ENCODE measurements at places on chromosomes 7 and 10.

DNA sequence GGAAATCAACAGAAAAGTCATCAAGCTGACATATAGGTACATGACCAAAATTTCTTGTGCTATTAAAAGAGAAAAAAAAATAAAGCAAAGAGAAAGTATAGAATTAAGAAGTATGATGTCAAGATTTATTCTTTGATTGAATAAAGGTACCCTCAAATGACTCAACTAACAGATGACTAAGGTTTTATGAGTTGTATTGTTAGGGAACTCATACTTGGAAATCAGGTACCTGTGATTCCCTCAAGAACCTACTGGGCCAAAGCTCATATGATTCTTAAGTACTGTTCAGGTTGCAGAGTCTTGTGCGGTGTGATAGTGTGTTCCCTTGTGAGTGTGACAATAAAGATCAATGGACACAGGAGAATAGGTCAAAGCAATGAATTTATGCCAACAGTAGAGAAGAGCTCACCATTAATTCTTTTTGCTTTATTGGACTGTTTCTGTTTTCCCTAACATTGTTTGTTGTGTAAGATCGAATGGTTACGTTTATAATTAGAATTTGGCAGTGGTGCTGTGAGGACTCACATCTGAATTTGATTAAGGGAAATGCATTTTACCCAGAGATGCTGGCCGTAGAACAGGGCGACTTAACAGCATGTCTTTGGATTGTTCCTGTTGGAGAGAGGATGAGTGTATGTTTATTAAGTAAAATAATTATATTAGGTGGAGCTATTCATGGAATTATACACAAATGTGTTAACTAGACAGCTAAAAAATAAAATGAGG is 293.2 kb upstream of the SEMA3D start:
- no peaks in the 10 kb centered on the region for H3K4me1 ChIP-seq
- H3K4me3 ChIP-seq: no peak overlapping the region

- DNase-seq: no peak
- H3K4me3 ChIP-seq: no peak overlapping the region
- peaks cover 88% of the 10 kb centered on the region for H3K36me3 ChIP-seq
- H3K27me3 ChIP-seq: no peaks in the 10 kb centered on the region
Observed at GRCh38 chr10:80152820-80153219, 20.3 kb downstream of the PLAC9 start.

DNA sequence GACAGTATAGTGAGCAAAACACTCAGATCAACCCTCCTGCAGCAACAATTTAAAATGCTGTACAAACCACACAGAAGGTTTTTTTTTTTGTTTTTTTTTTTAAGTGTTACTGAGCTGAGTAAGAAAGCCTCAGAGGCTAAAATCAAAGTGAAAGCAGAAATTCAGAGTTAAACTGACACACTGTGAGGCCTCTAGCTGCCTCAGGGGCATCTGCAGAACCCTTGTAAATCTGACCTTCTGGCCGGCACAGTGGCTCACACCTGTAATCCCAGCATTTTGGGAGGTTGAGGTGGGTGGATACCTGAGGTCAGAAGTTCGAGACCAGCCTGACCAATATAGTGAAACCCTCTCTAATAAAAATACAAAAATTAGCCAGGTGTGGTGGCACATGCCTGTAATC is 7.4 kb upstream of the GNA12 start:
- peaks cover 5% of the 10 kb centered on the region for H3K4me1 ChIP-seq
- no peaks in the 10 kb centered on the region for H3K27me3 ChIP-seq
- no peak for DNase-seq
- H3K27ac ChIP-seq: peak overlapping the region; percentile 78

DNA sequence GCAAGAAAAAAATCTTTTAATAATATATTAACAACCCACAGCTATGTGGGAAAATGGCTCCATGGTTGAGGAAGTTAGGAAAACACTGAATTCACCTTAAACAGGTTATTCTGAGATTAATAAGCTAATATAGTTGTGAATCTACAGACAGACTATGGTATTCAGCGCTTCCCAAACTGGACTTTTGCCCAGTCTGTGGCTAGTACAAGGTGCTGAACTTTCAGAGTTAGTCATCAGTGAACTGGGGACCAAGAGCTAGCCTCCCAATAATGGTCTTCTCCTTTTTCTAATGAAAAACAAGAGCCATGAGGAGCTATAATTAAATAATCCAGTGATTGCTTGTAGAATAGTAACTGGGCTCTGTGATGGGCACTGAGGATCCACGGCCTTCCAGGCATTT is 65.3 kb downstream of the FRMPD2 start:
- H3K36me3 ChIP-seq: no peaks in the 10 kb centered on the region
- H3K4me3 ChIP-seq: no peak overlapping the region
- no peaks in the 10 kb centered on the region for H3K27me3 ChIP-seq
- no peak for DNase-seq

- H3K36me3 ChIP-seq: no peaks in the 10 kb centered on the region
- H3K4me3 ChIP-seq: no peak overlapping the region
- H3K27me3 ChIP-seq: no peaks in the 10 kb centered on the region
- no peak overlapping the region for H3K27ac ChIP-seq
- peaks cover 13% of the 10 kb centered on the region for H3K4me1 ChIP-seq
- no peak for DNase-seq
Observed at GRCh38 chr7:76293407-76293901, 9.0 kb upstream of the HSPB1 start.

DNA sequence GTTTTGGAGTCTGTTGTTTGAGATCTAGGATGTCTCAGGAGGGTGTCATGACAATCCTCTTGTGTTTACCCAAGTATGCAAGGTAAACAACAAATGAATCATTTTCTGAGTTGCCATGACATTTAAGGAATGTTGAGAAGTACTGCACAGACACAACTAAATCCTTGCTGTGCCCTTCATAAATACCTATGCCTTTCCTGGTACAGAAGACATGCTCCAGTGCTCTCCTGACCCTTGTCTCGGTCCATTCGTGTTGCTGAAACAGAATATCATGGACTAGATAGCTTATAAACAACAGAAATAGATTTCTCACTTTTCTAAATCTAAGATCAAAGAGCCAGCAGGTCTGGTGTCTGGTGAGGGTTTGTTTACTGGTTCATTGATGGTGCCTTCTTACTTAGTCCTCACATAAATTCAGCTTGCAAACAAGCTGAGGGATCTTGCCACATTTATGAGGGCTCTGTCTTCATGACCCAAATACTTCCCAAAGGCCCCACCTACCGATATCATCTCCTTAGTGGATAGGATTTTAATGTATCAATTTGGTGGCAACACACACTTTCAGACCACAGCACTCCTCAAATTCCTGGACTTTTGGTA is 341.8 kb upstream of the SEMA3A start:
- H3K4me3 ChIP-seq: no peak overlapping the region
- no peak overlapping the region for H3K27ac ChIP-seq
- no peaks in the 10 kb centered on the region for H3K27me3 ChIP-seq
- H3K36me3 ChIP-seq: no peaks in the 10 kb centered on the region
- H3K4me1 ChIP-seq: no peaks in the 10 kb centered on the region

GRCh38 chr7:150955519-150956394 is 22.4 kb downstream of the KCNH2 start:
- H3K4me3 ChIP-seq: no peak overlapping the region
- no peak for DNase-seq
- H3K4me1 ChIP-seq: peaks cover 2% of the 10 kb centered on the region
- H3K27ac ChIP-seq: no peak overlapping the region
- H3K27me3 ChIP-seq: peaks cover 29% of the 10 kb centered on the region
- H3K36me3 ChIP-seq: no peaks in the 10 kb centered on the region

DNA sequence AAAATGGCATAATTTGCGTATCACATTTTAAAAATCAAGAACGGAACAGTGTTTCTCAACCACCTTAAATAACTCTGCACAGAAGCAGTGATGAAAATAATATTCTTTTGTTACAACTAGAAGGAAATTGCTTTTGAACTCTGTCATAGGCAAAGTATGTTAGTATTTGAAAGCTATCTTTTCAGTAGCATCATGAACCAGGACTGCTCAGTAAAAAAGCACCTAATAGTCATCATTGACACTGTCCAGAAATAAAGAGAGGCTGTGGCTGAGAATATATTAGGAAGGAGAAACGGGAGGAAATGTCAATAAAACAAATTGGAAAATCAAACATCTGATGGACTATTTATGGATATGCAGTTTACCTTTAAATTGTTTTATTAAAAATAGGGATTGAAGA is 237.2 kb upstream of the AKR1E2 start:
- no peaks in the 10 kb centered on the region for H3K4me1 ChIP-seq
- no peaks in the 10 kb centered on the region for H3K36me3 ChIP-seq
- H3K27me3 ChIP-seq: peaks cover 10% of the 10 kb centered on the region
- DNase-seq: no peak
- no peak overlapping the region for H3K27ac ChIP-seq

DNA sequence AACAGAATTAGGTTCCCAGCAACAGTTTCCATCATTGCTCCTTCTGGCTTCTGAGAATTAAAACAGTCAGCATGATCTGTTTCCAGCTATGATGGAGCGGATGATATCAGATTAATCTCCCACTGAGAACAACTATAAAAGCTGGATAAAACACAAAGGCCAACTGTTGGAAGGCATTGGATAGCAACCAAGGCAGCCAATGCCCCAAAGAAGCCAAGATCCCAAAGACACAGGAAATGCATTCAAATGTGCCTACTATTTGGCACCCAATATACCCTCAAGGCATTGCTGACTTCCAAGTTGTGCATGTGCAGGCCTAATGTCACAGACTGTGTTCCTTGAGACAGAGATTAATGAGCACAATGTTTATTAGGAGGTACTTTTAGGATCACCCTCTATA is 259.3 kb downstream of the ARHGAP12 start:
- H3K4me1 ChIP-seq: no peaks in the 10 kb centered on the region
- peaks cover 1% of the 10 kb centered on the region for H3K27me3 ChIP-seq
- no peak overlapping the region for H3K27ac ChIP-seq

GRCh38 chr10:54681136-54681535 is 119.9 kb downstream of the PCDH15 start:
- H3K36me3 ChIP-seq: no peaks in the 10 kb centered on the region
- DNase-seq: no peak
- H3K27ac ChIP-seq: no peak overlapping the region
- no peaks in the 10 kb centered on the region for H3K27me3 ChIP-seq
- no peaks in the 10 kb centered on the region for H3K4me1 ChIP-seq

DNA sequence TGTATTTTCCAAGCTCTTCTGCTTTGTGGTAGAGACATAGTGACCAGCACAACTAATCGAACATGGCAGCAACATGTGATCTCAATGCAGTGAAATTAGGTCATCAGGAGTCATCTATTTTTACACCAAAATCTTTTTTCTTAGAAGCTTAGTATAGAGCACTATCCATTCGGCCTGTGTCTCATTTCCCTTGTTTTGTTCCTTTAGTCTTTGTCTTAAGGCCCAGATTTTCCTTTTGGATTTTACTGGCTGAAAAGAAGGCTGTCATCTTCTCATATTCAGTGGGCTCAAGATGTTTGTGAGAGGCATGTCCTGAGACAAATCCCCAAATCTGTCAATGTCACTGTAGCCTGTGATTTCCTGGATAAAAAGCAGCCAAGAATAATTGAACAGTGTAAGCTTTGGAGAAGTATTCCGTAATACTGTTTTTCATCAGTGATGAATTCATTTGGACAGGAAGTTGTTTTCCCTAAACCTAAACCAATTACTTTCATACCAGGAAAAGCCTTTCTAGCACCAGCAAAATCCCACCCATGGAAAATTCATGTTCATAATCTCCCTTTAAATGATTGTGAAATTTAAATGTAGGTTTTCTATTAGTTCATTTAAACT is 55.2 kb downstream of the MAGI2 start:
- DNase-seq: no peak
- no peak overlapping the region for H3K4me3 ChIP-seq
- no peak overlapping the region for H3K27ac ChIP-seq
- H3K36me3 ChIP-seq: no peaks in the 10 kb centered on the region
- no peaks in the 10 kb centered on the region for H3K27me3 ChIP-seq

GRCh38 chr10:13078912-13079775 is 20.8 kb upstream of the OPTN start:
- H3K36me3 ChIP-seq: no peaks in the 10 kb centered on the region
- no peak overlapping the region for H3K4me3 ChIP-seq
- no peak for DNase-seq

DNA sequence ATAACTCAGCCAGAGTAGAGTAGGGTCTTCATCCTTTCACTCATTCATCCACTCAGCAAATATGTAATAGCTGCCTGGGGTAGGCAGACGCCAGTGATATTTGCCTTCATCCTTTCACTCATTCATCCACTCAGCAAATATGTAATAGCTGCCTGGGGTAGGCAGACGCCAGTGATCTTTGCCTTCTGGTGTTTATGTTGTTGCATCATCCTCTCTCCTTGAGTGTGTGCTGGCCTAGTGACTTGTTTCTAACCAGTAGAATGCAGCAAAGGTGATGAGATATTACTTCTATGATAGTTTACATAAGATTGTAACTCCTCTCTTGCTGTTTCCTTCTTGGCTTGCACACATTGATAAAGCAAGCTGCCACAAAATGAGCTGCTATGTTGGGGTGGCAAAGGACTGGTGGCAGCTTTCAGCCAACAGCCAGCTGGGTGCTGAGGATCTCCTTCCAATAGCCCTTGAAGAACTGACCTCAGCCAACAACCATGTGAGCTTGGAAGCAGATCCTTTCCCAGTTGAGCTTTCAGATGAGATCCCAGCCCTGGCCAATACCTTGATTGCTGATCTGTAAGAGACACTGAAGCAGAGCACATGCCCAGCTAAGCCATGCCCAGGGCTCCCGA is 23.2 kb upstream of the MTPN start:
- no peak overlapping the region for H3K27ac ChIP-seq
- H3K4me1 ChIP-seq: peaks cover 1% of the 10 kb centered on the region
- DNase-seq: no peak
- no peak overlapping the region for H3K4me3 ChIP-seq
- no peaks in the 10 kb centered on the region for H3K27me3 ChIP-seq

DNA sequence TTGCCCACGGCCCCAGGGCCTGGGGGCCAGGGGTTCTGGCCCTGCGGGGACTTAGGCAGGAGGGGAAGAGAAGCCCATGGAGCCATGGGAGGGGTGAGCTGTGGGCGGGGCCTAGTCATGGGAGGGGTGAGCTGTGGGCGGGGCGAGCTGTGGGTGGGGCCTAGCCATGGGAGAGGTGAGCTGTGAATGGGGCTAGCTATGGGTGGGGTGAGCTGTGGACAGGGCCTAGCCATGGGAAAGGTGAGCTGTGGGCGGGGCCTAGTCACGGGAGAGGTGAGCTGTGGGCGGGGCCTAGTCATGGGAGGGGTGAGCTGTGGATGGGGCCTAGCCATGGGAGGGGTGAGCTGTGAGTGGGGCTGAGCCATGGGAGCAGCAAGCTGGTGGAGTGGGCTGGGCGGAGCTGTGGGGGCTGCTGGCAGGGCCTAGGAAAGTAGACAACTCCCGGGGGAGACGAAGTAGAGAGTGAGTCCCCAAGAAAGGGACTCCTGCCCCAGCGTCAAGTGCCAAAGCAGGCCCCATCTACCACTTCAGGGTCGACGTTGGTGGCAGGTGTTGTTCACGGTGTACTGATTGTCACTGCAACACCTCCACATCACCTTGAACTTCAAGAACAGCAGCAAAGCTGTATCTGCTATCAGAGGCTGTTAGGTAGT is 19.2 kb upstream of the TTYH3 start:
- no peak overlapping the region for H3K4me3 ChIP-seq
- H3K36me3 ChIP-seq: no peaks in the 10 kb centered on the region
- no peak overlapping the region for H3K27ac ChIP-seq
- peaks cover 3% of the 10 kb centered on the region for H3K4me1 ChIP-seq
- no peaks in the 10 kb centered on the region for H3K27me3 ChIP-seq

- H3K27ac ChIP-seq: no peak overlapping the region
- DNase-seq: no peak
- H3K27me3 ChIP-seq: peaks cover 8% of the 10 kb centered on the region
- no peaks in the 10 kb centered on the region for H3K36me3 ChIP-seq
Observed at GRCh38 chr7:134514106-134514505, 13.3 kb upstream of the AKR1B10 start.

GRCh38 chr10:122188706-122189105 is 82.4 kb upstream of the BTBD16 start:
- no peaks in the 10 kb centered on the region for H3K36me3 ChIP-seq
- H3K27ac ChIP-seq: no peak overlapping the region
- no peaks in the 10 kb centered on the region for H3K4me1 ChIP-seq
- peaks cover 2% of the 10 kb centered on the region for H3K27me3 ChIP-seq
- DNase-seq: no peak
- no peak overlapping the region for H3K4me3 ChIP-seq

Data from activated T-helper 2 cell treated with anti-CD3 and anti-CD28 coated beads, Interferon-gamma antibody, Interleukin-2, Interleukin-4, amounts not matched to agents 10 μg/mL and 5 μg/mL and 100 μg/mL, durations not matched to agents 14 hours and 24 hours and 36 hours (primary cell).